ENCODE measurements at places on chromosomes 5 and 9. TPM values are rescaled to one million over a fixed set of nuclear protein-coding genes. Genes with fewer than 3 reads are reported as not detected.

- H3K36me3 ChIP-seq: no peaks in the 10 kb centered on the region
- H3K4me3 ChIP-seq: no peak overlapping the region
- H3K27me3 ChIP-seq: no peaks in the 10 kb centered on the region
- no peak overlapping the region for H3K27ac ChIP-seq
- H3K4me1 ChIP-seq: no peaks in the 10 kb centered on the region
Measured at GRCh38 chr5:125125031-125125823, 378.8 kb upstream of the ZNF608 start.

The KIF4B gene
- 0.05 TPM for total RNA-seq

- no peak for DNase-seq
- peaks cover 7% of the 10 kb centered on the region for H3K4me1 ChIP-seq
- H3K27ac ChIP-seq: no peak overlapping the region
- H3K27me3 ChIP-seq: peaks cover 30% of the 10 kb centered on the region
- no peaks in the 10 kb centered on the region for H3K36me3 ChIP-seq
Measured at GRCh38 chr5:133687212-133688061, 75.1 kb upstream of the FSTL4 start.

DNA sequence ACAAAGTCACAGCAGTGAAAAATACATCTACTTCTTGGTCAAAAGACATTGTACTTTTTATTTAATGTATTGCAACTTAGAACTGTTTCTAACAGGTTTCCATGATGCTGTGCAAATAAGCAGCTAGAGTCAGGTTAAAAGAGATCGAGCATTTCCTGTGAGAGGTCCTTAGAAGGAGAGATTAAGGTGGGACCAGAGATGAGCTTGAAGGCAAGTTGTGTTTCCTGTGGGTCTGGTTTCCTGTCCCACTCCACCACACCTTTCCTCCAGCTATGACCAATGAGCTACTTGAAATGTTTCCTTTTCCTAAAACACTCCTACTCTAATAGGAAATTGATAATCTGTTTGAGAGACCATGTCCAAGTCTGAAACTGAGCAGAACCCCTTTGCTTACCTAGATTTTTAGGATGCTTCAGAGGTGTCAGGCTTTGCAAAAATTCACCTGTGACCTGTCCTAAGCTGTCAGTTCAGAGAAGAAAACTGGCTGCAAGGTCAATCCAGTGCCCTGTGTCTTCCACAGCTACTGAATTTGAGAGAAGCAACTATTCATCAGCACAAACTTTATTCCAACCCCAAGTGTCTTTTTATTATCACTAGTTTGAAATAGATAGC lies 13.1 kb upstream of the RLN1 start:
- no peak for DNase-seq
- no peaks in the 10 kb centered on the region for H3K27me3 ChIP-seq
- H3K4me3 ChIP-seq: no peak overlapping the region
- H3K36me3 ChIP-seq: peaks cover 9% of the 10 kb centered on the region
- H3K4me1 ChIP-seq: peaks cover 34% of the 10 kb centered on the region

The SLC34A3 gene
- total RNA-seq: not detected

The CD14 gene
- 0.62 TPM for total RNA-seq

The GFI1B gene
- total RNA-seq: not detected

GRCh38 chr9:124934290-124934689 lies 6.6 kb downstream of the GOLGA1 start:
- no peak overlapping the region for H3K4me3 ChIP-seq
- no peaks in the 10 kb centered on the region for H3K27me3 ChIP-seq
- peaks cover 39% of the 10 kb centered on the region for H3K36me3 ChIP-seq
- no peak overlapping the region for H3K27ac ChIP-seq
- no peak for DNase-seq
- H3K4me1 ChIP-seq: peaks cover 18% of the 10 kb centered on the region

DNA sequence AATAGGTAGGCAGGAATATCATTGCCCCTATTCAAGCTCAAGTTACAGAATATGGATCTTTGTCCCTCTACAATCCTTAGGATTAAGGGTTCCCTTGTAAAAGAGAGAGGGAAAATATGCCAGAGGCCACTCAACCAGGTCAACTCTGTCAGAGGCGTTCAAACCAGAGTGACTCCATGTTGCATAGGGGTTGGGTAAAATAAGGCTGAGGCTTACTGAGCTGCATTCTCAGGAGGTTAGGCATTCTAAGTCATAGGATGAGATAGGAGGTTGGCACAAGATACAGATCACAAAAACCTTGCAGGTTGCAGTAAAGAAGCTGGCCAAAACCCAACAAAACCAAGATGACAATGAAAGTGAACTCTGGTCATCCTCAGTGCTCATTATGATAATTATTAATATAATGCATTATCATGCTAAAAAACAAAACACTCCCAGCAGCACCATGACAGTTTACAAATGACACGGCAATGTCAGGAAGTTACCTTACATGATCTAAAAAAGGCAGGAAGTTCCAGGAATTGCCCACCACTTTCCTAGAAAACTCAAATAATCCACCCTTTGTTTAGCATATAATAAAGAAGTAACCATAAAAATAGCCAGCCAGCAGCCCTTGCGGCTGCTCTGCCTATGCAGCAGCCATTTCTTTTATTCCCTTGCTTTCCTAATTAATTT lies 64.8 kb downstream of the ERP44 start:
- no peak for DNase-seq
- no peaks in the 10 kb centered on the region for H3K27me3 ChIP-seq
- peaks cover 38% of the 10 kb centered on the region for H3K4me1 ChIP-seq
- peaks cover 23% of the 10 kb centered on the region for H3K36me3 ChIP-seq
- H3K4me3 ChIP-seq: no peak overlapping the region

Data from activated CD4-positive, alpha-beta memory T cell treated with anti-CD3 and anti-CD28 coated beads for 36 hours (primary cell).